GM12865 (cell line): ENCODE measurements at places on chromosomes 6 and 20.

GRCh38 chr6:39508515-39508914, 186.0 kb upstream of the KCNK16 start:
- DNase-seq, result no peak

- DNase-seq, result no peak
Measured at GRCh38 chr20:25256226-25256859, 8.5 kb downstream of the PYGB start.

GRCh38 chr6:44333273-44333919, 9.1 kb upstream of the SPATS1 start:
- no peak for DNase-seq

DNA sequence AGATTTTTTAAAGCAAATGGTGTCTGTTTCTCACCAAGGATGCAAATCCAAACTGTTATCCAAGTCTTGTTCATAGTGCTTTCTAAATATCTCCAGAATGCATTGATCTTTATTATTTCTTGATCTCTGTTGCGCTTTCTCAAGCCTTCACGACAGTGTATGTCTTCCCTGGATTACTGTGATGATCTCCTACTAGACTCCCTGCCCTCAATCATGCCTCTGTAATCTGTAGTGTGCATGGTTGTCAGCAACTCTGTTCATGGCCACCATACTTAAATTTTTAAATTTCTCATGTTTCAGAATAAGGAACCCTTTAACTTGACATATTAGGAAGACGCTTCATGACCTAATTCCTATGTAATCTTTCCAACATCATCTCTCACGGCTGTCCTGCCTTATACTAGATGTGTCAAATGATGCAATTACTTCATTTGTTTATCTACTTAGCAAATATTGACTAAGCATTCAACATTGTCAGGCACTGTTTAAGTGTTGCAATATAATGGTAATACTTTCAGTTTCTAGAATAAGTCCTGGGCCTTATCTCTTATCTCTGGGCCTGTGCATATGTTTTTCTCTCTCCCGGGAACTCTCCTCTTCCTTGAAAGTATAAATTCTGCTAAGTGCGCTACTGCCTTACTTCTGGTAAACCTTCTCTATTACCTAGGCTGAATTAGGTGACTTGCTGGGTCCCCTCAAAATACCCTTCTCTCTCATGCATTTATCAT, 25.6 kb upstream of the AHI1 start:
- DNase-seq, result no peak

DNA sequence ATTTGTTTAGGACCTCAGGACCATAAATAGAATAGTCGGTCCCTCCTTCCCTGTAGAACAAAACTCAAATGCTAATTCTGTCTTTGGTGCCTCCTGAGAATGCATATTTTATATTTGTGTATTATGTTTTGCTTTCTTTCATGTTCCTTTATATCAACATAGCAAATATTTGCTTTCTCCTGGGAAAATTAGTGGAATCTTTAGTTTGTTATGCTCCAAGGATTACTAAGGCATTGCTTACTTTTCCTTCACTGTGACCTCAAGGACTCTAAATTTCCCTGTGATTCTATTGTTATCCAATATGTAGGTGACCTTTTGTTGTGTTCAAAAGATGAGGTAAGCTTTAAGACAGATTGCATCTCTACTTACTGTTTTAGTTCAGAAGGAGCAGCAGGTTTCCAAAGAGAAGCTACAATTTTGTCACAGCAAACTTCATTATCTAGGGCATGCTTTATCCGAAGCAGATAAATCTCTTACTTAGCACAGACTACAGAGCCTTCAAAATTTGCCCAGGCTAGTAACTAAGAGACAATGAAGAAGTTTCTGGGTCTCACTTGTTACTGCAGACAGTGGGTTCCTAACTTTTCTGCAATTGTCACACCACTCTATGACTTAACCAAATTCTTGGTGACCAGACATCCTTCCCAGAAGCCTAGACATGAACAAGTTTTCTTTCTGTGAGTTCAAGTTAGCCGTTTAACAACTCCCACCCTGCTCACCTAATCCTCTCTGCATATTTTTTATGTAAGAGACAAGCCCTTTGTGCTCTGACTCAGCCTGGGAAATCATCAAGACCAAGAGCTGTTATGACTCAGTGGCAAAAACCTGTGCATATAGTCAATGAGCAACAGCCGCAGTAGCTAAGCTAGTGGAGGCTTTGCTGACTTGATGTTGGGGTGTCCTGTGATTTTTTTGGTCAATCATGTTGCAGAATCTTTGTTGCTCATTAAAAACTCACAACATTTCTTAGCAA, 378.8 kb downstream of the QKI start:
- peak; percentile 55 for DNase-seq

DNA sequence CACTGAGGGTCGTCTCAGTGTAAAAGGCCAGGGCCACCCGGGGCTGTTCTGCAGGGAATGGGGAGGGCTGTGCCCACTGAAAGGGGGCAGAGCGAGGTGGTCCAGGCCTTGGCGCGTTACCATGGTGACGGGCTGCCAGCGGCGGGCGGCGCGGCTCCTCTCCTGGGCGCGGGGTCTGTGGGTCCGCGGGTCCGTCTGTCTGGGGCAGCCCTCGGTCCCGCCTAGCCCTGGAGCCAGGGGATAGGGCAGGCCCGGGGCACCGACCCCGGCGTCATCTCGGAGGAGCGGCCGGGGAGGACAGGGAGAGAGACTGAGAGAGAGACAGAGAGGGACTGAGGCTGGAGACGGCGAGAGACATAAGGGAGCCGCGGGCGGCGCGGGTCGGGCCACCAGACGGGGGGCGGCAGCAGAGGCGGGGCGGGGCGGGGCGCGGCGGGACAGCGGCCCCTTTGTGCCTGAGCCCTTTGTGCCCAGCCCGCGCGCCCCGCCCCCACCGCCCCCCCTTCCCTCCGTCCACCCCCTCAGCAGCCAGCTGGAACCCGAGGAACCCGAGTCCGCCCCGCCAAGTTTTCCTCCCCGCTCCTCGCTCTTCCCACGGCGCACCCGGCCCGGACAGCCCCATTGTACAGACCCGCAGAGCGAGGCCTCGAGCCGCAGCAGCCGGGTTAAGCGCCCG, at the start of gene KIAA1755:
TSS of gene KIAA1755 (minus strand) at position 358 of the 676 bp plus-strand sequence. CDS start at position 123, 235 bp downstream.
- no peak for DNase-seq

- DNase-seq, result no peak
Measured at GRCh38 chr6:130482645-130483390, 117.0 kb downstream of the TMEM200A start.

DNA sequence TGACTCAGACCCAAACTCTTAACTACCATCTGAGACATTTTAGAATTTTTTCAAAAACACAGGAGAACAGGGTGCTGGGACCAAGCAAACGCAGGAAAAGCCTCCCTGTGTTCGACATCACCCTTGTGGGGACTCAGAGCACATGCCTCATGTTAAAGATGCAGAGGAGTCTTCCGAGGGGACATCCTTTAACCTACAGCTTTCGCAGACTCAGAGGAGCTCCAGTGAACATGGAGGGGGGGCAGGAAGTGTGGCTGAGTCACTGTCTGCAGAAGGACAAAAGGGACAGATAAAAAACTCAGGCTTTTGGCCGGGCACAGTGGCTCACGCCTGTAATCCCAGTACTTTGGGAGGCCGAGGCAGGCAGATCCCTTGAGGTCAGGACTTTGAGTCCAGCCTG, 15.1 kb downstream of the BMP7 start:
- DNase-seq, result peak; percentile 13

DNA sequence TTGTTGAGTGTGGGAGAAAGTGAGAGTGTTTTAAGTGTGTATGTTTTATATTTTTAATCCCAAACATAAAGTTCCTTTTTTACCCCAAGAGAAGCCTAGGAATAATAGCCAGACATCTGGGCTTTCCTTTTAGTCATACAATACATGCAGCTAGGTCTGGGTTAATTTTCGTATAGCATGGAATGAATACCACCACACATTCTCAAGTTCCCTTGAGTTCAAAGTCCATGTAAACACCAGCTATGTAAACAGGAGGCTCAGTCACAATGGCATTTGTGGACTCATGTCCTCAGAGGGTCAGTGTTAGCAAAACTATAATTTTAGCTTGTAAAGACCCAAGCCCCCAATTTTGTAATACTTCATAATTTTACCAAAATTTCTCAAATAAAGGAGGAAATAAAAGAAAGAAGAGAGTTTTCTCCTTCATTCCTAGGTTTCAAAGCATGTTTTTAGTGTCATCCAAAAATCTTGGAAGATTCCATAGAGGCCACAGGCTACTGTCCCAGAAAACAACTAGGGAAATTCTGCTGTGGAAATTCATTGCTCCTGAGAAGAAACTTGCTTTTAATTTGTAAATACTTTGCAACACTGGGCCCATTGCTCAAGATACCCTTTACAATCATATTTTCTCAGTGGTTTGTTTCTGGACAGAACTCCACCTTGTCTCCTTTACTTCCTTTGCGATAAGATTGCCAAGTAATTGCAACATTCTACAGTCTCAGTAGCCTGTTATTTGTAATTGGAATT, 671.2 kb downstream of the COL12A1 start:
- no peak for DNase-seq

DNA sequence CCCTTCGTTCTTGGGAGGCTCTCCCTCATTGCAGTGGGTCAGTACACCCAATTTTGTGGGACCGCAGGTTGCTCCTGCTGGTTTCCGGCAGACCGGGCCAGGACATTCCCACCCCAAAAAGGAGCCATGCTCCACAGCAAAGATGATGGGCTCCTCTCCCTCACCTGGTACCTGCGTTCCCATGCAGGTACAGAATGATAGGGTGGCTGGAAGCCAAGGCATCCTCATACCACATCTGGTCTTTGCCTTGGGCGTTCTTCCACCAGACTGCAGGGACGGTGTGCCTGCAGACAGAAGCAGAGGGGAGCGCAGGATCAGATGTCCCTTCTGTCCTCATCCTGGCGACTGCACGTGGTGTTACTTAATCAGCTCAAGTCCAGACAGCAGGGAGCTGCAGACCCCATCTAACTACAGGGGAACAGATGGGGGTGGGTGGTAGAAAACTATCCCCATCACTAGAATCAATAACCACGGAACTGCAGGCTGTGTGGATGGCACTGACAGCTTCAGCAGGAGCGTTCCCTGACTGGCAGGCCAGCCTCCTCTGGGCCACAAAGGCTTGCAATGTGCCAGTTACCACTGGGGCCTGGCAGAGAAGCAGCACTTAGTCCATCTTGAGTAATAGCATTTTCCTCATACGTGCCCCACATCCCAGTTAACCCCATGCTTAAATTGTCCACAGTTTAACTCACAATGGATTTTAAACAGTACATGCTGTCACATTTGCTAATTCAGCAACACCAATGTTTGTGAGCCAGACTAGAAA, 70.4 kb downstream of the ABHD12 start:
- no peak for DNase-seq

GRCh38 chr6:133809406-133809805, 79.5 kb upstream of the TCF21 start:
- DNase-seq, result no peak

DNA sequence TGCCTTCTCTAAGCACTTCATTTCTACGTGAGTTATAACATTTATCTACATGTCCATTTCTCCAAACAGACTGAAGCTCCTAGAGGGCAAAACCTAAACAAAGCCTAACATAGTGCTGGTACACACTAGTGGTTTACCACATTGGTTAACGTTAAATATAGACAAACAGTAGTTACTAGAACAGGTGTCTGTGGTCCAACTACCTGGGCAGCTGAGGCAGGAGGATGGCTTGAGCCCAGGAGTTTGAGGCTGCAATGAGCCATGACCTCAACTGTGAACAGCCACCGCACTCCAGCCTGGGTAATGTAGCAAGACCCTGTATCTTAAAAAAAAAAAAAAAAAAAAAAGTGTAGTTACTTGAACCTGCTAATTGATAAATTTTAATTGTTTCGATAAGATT, 26.5 kb downstream of the PTPRK start:
- peak; percentile 54 for DNase-seq

DNA sequence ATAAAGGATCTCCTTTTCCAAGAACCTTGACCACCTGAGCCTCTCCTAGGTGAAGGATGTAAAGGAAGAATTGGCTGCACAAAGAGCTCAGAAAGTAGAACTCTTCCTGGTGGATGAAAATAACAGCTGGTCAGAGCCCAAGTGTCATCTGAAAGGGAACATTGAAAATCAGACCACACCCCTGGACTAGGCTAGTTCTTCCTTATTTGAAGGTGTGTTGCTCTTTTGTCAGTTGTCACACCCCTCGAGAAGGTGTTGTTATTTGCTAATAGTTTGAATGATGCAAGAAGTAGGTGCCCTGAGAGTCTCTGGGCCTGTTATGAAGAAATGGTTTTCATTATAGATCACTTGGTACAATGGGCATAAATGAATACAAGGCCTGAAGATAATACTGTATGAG, 31.1 kb downstream of the NHLRC1 start:
- no peak for DNase-seq

DNA sequence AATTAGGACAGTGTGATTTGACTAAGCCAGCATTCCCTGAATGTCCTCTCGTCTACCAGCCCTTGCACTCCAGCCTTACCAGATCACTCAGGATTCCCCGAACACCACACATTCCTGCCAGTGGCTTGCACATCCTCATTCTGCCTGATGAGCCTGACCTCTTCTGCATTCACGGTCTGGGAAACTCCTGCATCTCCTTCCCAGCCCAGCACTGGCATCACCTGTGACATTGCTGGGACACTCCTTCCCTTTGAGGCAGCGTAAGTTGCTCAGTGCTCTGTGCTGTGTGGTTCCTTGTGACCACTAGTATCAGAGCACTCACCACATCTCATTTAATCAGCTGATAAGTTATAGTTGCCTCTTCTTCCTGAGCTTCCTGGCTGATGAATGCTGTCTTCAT, 17.3 kb downstream of the NCOA7 start:
- no peak for DNase-seq

GRCh38 chr6:13065581-13065980, 262.8 kb downstream of the TBC1D7 start:
- DNase-seq, result no peak
